ENCODE measurements at places on chromosomes 5 and 9.

- no peak for DNase-seq
Observed at GRCh38 chr9:123645126-123645525, 284.8 kb downstream of the DENND1A start.

GRCh38 chr9:31210978-31211570, 1173.4 kb upstream of the ACO1 start:
- no peak for DNase-seq

- no peak for DNase-seq
Observed at GRCh38 chr5:43020399-43020746, 19.7 kb downstream of the ANXA2R start.

DNA sequence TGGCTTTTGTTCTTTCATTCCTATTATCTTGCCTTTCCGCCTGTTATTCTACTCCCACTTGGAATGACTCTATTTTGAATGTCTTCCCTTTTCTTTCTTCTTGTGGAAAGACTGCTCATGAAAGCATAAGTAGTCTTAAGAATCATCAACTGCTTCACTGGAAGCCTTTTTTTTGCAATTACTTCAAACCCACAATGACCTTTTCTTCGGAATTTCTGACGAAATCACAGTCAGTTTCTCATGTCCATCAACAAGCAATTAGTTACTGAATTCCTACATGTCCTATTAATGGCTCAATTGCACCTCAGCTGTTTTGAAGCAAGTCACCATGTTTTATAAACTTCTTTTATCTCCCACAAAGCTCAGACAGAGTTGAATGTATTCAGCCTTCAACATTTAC, 196.2 kb downstream of the TARS1 start:
- DNase-seq, result no peak

GRCh38 chr9:90064971-90065370, 460.2 kb downstream of the GADD45G start:
- DNase-seq, result no peak

- DNase-seq, result peak; percentile 66
Observed at GRCh38 chr9:37466037-37466709, 923 bp upstream of the ZBTB5 start.

- DNase-seq, result no peak
Observed at GRCh38 chr9:89738137-89738932, 133.5 kb downstream of the GADD45G start.

GRCh38 chr9:86324308-86324707, 29.9 kb downstream of the TUT7 start:
- DNase-seq, result no peak

GRCh38 chr5:149079883-149080282, 17.0 kb upstream of the SH3TC2 start:
- no peak for DNase-seq

- peak; percentile 58 for DNase-seq
Observed at GRCh38 chr5:115179394-115180164, 9.9 kb upstream of the TRIM36 start.

DNA sequence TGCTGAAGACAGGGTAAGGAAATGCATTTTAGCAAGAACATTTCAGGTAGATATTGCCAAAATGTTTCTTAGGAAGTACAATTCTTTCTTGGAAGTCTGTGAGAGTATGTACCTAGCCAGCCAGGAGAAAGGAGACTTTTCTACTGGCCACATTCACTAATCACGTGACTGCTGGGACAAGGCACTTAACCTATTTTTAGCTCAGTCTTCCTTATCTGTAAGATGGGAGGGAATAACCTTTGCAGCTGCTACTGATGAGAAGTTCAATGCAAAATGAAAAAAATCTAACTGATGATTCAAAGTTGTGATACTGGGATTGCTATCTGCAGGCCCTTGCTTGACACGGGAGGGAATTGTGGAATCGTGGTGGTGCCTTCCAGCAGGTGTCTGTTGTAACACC, 42.6 kb upstream of the SLC28A3 start:
- DNase-seq, result no peak

- DNase-seq, result no peak
Observed at GRCh38 chr9:112550531-112550930, 63.9 kb downstream of the KIAA1958 start.

GRCh38 chr9:27565696-27566095, 7.6 kb downstream of the C9orf72 start:
- no peak for DNase-seq

DNA sequence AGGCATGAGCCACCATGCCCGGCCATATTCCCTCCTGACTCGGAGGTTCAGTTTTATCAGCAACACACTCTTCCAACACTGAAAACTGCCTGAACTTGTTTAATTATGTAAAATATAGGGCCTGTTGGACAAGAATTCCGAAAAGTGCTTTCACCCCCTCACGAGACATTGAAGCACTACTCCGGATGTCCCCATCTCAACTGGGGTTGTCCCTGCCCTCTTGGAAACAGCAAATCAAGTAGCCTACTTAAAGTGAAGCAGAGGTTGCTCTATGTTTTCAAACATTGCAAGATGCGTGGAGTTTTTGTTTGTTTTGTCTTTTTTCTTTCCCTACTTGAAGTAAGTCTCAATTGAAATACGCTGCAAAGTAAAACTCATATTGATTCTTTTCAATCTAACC, 7.6 kb downstream of the PTGER4 start:
- no peak for DNase-seq

DNA sequence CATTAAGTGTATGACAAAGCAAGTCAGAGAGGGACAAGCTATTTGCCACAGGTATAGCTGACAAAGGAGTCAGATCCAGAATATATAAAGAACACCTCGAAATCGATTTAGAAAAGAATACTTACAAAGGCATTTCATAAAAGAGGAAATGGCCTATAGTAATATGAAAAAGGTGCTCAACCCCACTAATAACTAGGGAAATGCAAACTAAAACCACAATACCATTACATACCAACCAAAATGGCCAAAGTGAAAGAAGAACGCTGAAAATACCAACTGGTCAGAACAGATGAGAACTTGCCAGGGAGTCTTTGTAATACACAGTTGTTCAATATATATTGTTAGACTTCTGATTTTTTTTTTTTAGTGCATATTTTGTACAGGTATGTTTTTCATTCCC, 152.9 kb downstream of the CDC42SE2 start:
- no peak for DNase-seq

DNA sequence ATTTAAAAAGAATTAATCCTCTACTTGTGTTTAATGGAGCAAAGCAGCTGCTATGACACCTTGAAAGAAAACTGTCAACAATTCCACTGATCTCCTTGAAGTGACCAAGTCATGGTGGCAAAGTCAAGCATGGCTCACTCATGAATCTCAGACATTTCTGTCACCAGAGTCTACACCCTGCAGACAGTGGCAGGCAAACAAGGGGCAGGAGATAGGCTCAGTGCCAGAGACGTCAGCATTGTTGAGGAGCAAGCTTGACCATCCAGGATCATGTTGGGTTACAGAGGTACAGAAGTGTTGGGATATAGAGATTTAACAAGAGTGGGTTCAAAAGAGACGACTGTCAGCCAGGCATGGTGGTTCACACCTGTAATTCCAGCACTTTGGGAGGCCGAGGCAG, 16.1 kb upstream of the VPS13A start:
- DNase-seq, result no peak

DNA sequence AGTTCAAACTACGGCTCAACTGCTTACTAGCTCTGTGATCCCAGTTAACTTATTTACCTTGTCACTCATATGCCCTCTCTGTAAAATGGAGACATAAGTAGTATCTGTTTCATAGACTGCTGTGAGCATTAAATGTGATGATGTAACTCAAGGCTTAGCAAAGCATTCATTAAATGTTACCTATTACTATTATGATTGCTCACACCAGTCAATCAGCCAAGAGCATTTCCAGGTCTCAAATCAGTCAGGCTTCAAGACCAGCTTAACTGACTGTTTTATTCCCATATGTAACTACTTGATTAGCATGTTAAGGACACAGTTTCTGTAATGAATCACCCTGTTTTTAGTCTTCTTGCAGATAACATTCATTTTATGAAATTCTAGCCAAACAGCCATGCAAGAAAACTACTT, 413.3 kb downstream of the MLLT3 start:
- no peak for DNase-seq

DNA sequence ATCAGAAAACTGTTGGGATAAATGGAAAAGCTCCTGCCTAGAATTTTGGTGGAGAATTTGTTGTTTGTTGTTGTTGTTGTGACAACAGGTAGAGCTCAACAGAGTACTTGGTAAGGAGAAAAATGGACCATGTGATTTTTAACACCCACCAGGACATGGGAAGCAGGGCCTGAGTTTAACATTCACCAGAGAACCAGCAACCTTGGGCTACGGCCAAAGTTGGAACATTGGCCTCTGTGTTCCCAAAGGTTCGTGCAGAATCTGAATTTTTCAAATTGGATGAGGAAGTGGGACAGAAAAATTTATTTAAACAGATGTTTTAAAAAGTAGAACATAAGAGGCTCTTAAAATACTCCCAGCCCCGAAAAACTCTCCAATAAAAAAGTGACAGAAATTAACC, 127.0 kb downstream of the GNA14 start:
- no peak for DNase-seq

- DNase-seq, result no peak
Observed at GRCh38 chr5:179488975-179489374, 61.4 kb upstream of the RUFY1 start.

- DNase-seq, result peak; percentile 64
Observed at GRCh38 chr9:123725389-123725788, 204.5 kb downstream of the DENND1A start.

DNA sequence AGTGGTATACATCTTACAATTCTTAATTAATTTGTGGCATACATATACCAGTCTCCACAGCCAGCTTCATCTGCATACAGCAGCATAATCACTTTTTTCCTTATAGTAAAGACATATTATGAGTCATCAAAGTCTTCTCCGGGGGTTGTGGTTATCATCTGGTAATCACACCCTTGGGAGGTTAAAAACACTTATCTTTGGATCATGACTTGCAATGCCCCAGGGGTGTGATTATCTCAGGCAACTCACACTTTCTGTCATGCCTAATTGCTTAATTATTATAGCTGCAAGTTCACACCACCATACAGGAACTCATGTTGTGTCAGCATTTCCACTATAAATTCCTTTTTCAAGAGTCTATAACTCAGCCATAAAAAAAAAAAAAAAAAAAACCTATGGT, 218.4 kb downstream of the ANXA1 start:
- DNase-seq, result no peak
